RPMI7951 (cell line): ENCODE measurements at places on chromosomes 1 and 21. TPM values are rescaled to one million over a fixed set of nuclear protein-coding genes. Genes with fewer than 3 reads are reported as not detected.

The SYNC gene
- total RNA-seq: 20.5 and 21.5 TPM in 2 replicates

DNA sequence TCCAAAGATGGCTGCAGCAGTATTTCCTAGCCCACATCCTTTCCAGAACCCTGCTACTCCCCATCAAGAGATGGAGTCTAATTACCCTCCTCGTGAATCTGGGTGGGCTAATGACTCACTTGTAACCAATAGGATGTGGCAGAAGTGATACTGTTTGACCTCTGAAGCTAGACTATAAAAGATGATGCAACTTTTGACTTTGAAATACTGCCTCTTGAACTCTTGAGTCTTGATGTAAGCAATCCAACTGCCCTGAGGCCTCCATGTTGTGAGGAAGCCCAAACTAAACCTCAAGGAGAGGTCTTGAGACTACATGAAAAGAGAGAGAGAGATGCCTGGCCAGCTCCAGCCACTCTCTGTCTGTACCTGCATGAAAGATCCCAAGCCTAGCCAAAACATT lies 29.5 kb downstream of the LMO4 start:
- DNase-seq: peak; percentile 50

DNA sequence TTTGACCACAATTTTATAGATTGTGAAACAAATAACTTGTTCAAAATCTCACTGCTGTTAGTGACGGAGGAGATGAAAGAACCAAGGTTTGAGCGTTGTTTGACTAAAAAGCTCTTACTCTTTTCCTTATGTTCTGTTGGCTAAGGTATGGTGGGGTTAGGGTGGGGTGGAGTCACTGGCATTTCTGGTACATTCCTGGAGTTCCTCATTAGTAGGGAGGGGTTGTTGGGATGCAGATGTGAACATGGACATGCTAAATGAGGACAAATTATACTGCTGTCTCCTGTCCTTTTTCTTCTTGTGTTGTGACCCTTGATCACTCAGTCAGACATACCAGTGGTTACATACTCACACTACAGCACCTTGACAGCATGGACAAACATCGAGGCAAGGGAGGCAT lies 26.2 kb upstream of the CD1D start:
- DNase-seq: no peak

DNA sequence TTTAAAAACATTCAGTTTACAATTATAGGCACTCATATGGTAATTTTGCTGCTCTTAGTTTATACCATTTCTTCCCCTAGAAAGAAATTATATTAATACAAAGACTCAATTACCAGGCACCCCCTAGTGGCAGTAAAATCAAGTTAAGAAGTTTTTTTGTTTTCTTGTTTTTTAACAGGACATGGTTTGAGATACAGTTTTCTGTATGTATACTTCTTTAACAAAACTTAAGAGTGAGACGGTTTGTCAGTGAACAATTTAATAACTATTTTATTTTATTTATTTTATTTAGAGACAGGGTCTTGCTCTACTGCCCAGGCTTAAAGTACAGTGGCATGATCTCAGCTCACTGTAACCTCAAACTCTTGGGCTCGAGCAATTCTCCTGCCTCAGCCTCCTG lies 224.6 kb downstream of the FAF1 start:
- peak; percentile 15 for DNase-seq

DNA sequence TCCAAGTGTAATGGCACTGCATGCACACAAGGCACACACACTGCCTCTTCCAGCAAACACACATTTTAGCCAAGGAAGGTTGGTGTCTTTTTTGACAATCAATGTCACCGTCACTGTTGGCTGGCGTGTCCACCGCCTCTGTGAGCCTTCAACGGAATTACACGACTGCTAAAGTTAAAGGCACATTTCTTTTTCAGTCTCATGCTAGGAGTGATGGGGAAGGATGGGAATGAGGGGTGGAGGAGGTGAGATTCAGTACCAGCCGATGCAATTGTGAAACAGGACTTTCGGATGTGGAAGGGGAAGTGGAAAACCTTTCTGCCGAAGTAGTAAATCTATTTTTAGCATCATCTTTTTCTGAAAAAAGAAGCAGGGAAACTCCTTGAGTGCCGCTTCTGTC lies 1.4 kb downstream of the ELAVL4 start:
- no peak for DNase-seq

The UBL4B gene
- 0.24 TPM in 1 of 2 replicates, not detected in the other for total RNA-seq

DNA sequence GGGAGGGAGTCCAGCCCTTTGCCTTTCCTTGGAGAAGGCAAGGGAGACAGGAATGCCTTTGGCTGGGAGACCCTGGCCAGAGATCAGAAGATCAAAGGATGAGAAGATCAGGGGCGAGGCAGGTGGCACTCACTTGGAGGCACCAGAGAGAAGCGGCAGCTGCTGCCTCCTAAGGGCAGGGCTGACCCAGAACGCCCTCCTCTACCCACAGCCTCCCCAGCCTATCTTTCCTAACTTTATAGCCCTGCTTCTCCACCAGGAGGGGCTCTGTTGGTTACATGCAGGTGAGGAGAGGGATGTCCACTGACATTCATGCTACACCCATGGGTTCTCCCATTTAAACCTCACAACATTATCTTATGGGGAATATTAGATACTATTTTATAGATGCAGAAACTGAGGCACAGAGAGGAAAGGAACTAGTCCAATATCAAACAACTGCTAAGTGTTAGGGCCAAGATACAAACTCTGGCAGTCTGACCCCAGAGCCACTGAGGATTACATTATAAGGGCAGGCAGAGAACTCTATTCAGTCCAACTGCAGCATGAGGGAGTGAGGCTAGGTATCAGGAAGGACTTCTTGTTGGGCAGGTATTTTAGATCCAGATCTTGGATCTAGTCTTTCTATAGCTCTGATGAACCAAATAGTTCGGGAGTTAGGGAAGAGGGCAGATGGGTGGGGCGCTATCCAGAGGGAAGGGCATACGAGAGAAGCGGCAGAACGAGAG lies 19.9 kb downstream of the LGR6 start:
- DNase-seq: no peak
